ENCODE measurements at places on chromosomes 12 and 14. TPM values are rescaled to one million over a fixed set of nuclear protein-coding genes. Genes with fewer than 3 reads are reported as not detected.

- ATAC-seq, result no peak
Observed at GRCh38 chr14:35821564-35822411, 4.3 kb upstream of the BRMS1L start.

DNA sequence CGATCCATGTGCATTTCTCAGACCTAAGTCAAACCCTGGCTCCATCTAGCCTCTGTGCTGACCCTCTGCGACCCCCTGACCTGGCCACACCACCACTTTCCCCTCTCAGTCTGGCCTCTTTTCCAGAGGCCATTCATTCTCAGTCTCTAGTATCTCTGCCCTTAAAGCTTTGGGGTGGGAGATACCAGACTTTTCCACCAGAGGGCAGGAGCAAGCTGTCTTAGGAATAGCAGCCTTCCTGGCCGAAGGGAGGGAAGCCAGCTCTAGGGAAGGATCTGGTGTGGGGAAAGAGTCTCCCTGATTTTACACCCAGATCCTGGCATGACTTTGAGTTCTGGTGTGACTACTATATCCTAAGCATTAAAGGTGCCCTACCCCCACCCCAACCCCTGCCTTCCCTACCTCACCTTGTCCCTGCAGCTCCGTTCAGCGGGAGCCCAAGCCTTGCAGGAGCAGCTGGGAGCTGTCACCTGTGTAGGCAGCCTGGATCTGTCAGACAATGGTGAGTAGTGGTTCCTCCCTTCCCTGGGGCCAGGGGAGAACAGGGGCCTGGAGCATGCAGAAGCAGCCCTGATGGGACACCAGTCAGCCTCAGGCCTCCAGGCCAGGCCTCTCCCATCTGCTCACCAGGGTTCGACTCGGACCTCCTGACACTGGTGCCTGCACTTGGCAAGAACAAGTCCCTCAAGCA lies 6.6 kb downstream of the CARMIL3 start:
- ATAC-seq, result peak; percentile 96

GRCh38 chr14:105197211-105197641 lies 16.1 kb upstream of the NUDT14 start:
- peak; percentile 36 for ATAC-seq

DNA sequence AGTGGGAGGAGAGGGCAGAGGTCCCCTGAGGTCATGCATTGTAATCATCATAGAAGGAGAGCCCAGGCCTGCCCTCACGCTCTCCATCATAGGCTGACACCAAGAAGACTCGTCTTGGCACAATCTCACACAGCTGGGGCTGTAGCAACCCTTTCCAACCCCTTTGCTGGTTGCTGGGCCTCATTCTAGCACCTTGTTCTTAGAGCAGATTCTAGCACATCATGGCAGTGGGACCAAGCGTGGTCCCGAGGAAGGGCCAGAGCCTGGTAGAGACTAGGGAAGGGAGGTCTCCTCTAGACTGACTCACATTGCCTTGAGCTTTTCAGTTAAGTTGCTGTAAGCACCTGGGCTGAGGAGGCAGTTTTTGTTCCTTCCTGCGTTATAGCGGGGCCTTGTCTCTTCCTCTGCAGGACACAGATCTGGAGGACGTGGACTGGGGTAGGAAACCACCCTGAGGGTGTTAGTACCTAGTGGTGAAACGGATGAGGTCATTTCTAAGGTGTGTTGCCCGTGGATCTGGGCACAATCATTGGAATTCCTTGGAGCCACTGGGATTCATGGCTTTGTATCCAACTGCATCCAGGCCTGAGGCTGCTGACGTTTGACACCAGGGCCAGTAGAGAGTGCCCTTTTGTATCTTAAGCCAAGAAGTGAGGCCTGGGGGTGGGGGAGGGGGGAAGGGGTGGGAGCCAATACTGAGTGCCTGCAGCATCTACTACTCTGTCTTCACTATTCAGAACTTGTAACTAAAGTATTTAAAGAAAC lies 19.9 kb downstream of the RPS6KL1 start:
- no peak for ATAC-seq

Gene COX8C
- total RNA-seq, result not detected

Data from motor neuron (in vitro differentiated cells).